ENCODE measurements at places on chromosomes 7 and 10.

GRCh38 chr7:82317257-82317721 is 126.3 kb downstream of the CACNA2D1 start:
- DNase-seq = no peak

GRCh38 chr7:28840592-28840995 is 117.5 kb downstream of the TRIL start:
- DNase-seq = no peak

- no peak for DNase-seq
Measured at GRCh38 chr7:13293264-13294002, 606.0 kb downstream of the ARL4A start.

DNA sequence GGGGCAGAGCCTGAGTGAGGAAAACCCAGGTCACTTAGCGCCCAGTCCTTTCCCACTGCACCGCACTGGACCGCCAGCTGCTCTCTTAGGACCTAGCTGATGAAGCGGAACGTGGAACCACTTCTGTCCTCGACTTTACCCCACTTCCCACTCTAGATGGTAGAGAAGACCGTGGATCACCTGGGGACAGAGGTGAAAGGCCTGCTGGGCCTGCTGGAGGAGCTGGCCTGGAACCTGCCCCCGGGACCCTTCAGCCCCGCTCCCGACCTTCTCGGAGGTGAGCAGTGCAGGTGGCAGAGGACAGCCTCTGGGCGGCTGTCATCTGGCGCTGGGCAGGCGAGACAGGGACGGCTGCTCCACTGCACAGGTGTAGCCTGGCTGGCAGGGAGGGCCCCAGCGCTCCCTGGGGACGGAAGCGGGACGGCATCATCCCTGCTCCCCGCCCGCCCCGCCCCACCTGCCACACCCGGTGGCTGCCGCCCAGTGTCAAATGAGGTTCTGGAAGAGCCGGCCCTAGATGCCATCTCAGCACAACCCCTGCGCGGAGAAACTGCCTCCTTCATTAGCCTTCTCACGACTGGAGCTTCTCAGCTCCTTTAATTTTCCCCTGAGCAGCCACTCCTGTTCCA is 11.7 kb downstream of the PLAC9 start:
- DNase-seq = no peak

DNA sequence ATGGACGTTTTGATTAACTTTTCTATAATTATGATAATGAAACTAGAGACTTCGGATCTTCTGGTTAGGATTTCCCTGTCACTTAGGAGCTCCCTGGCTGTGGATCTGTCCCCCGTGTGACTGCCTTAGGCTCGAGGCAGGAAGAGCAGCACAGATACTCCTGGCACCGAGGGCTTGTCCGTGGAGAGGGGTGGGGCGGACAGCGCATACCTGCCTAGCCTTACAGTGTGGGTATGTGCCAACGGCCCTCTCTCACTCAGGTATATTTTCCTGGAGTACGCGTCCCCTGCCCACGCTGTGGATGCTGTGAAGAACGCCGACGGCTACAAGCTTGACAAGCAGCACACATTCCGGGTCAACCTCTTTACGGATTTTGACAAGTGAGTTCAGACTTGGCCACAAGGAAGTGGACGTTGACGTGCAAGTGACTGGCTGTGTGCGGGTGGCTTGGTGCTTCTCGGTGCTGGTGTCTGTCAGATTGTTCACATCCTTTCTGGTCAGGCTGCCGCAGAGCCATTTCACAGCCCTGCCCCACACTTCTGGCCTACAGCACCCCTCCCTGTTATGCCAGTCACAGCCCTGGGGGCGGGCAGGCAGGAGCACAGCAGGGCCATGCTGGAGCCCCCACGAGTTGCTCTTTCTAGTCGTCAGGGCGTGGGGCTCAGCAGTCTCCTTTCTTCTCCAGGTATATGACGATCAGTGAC is 7.9 kb downstream of the EIF3B start:
- DNase-seq = no peak

GRCh38 chr10:103745341-103746247 is 109.8 kb downstream of the SH3PXD2A start:
- DNase-seq = no peak

DNA sequence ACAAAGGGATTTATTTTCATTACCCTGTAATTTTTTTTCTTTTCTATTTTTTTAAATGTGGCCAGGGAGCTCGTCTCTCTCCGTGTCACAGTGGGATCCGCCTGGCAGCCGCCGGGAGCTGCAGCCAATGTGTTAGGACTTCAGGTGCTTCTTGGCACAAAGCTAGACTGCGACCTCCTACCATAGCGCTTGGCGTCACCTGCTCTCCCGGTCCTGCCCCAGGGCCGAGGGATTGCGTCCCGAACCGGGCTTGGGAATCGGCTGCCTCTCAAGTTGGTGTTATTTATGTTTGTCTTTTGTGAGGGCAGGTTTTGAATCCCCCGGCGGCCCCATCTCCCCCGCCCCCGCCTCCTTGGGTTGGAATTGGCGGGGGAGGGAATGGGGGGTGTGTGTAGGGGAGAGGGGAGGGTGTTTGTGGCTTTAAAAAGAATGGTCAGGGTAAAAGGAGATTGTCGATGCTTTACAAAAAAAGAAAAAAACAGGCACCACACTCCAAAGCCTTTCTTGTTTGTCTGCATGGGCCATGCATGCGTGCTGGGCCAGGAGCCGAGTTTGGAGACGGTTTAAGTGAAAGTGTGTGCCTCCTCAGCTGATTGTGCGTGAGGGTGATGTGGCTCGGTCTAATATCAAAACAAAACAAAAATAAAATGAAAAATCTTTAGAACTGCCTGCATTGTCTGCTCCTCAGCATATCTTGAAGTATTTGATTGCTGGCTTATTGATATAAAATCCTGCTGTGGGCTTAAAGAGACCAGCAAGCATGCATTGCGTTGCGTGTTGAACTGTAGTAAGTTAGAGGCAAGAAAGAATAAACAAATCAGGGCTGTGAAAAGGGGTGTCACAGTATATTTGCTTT is 1.2 kb downstream of the PPP1R9A start:
- no peak for DNase-seq

DNA sequence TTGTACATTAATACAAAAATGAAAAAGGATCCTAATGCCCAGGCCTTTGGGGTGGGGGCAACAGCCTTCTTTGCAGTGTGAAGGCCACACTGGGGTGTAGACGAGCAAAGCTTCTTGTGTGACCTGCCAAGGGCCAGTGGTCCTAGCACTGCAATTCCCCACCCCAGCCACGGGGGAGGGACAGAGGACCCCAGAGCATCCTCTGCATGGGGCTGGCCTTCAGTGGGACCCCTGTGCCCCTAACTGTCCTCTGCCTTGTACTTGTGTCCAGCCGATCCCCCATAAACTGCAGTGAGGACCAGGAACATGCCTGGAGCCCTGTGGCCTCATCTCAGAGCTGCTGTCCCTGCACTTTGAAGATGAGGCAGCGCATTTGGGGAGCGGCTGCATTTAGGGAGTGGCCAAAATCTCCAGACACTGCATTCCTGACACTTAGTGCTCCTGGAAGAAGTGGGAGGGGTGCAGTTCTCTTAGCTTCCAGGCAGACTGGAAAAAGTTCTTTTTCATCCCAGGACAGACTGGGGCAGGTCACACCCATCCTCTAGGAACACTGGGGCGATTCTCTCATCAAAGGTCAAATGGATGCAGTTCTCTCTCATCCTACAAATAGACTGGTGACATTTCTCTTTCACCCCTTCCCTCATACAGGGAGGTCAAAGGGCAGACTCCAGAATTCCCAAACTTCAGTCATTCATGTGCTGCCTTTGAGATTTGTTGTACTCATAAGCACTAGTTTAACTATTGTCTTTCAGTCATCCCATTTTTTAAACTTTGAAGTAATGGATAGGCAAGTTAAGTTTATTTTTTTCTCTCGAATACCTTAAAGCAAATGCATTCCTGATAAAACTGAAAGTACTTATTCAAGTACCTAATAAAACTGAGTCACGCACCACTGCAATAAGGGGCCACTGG is 922 bp upstream of the MYO1G start:
- no peak for DNase-seq

GRCh38 chr10:22245567-22245966 is 27.8 kb upstream of the EBLN1 start:
- DNase-seq = no peak

- DNase-seq = no peak
Measured at GRCh38 chr10:88989824-88990383, 694 bp upstream of the FAS start.

- no peak for DNase-seq
Measured at GRCh38 chr7:133796782-133797745, 330.1 kb upstream of the LRGUK start.
